Sigmoid colon (tissue), 7 donors: ENCODE measurements at places on chromosomes 3 and 15. TPM values are rescaled to one million over a fixed set of nuclear protein-coding genes. Genes with fewer than 3 reads are reported as not detected.

ZBED2 gene
- not detected for total RNA-seq

DOCK3 gene
- total RNA-seq, result 4.4 TPM

DNA sequence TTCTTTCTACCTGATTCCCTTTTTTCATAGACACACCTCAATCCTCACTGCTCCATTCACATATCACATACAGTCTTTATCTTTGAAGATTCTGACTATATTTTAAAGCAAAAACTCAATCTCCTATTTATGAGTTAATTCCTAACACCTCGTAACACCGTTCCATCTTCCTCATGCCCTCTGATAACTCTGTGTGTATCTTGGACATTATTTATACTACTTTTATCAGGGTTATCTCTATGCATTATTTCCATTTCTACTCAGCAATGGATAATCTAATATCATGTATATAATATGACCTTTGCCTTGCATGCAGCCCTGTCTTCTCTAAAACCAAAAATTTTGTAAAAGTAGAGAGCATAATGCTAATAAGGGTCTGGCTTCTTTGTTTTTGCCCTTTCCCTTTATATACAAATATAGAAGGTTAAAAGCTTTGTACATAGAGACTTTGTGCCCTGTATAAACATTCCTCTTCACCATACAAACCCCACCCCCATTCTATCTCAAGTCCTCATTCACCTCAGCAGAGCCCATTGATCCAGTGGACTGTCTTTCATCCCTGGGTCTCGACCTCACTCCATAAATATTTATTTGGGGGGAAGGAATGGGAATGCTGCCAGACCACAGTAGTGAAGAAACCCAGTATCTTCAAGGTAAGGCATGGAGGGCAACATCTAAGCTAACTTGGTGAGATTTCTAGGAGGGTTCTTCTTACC is 21.8 kb downstream of the TRIM42 start:
- DNase-seq, result no peak

- no peak for DNase-seq
Measured at GRCh38 chr3:178001670-178002101, 534.5 kb upstream of the KCNMB2 start.

RBM5 gene
- total RNA-seq, result 170 TPM

LMLN gene
- 3.3 TPM for total RNA-seq
